Naive thymus-derived CD4-positive, alpha-beta T cell (primary cell): ENCODE measurements at places on chromosomes 4 and X.
A peak's percentile ranks its signal among the peaks of the same experiment; 100 is the strongest.

- no peaks in the 10 kb centered on the region for H3K36me3 ChIP-seq
- no peak for DNase-seq
- no peaks in the 10 kb centered on the region for H3K4me1 ChIP-seq
- H3K27ac ChIP-seq = no peak overlapping the region
- peaks cover 6% of the 10 kb centered on the region for H3K27me3 ChIP-seq
- H3K4me3 ChIP-seq = no peak overlapping the region
Measured at GRCh38 chr4:190019023-190019858, 7.8 kb downstream of the FRG2 start.

- DNase-seq = peak; percentile 58
- no peaks in the 10 kb centered on the region for H3K27me3 ChIP-seq
- H3K27ac ChIP-seq = peak overlapping the region; percentile 57
- peak overlapping the region; percentile 70 for H3K4me3 ChIP-seq
- no peaks in the 10 kb centered on the region for H3K36me3 ChIP-seq
- peaks cover 4% of the 10 kb centered on the region for H3K4me1 ChIP-seq
Measured at GRCh38 chrX:103464774-103465117, 54.5 kb downstream of the RAB40A start.

DNA sequence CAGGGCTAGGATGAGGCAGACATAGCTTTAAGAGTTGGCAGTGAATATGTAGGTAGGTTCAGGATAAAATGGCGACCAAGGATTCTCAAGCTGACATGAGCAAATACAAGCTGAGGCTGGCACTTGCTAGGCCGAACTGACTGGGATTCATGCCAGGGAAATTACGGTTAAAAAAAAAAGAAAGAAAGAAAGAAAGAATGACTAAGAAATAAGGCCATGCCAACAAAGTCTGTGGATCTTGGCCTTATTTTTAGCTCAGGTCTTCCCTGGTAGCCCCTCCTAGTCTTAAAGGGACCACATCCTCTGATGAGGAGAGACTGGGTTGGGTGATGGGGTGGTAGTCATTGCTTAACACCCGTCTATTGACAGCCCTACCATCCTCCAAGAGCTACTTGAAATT lies 64.4 kb upstream of the KLHL13 start:
- DNase-seq = no peak
- H3K27me3 ChIP-seq = no peaks in the 10 kb centered on the region
- H3K4me1 ChIP-seq = no peaks in the 10 kb centered on the region
- H3K27ac ChIP-seq = no peak overlapping the region
- no peaks in the 10 kb centered on the region for H3K36me3 ChIP-seq

GRCh38 chrX:57952320-57952678 lies 42.0 kb upstream of the ZXDA start:
- no peaks in the 10 kb centered on the region for H3K4me1 ChIP-seq
- H3K4me3 ChIP-seq = no peak overlapping the region
- DNase-seq = no peak
- H3K27me3 ChIP-seq = no peaks in the 10 kb centered on the region
- no peaks in the 10 kb centered on the region for H3K36me3 ChIP-seq
- H3K27ac ChIP-seq = no peak overlapping the region

GRCh38 chrX:118520216-118521206 lies 24.9 kb downstream of the DOCK11 start:
- no peak for DNase-seq
- H3K27me3 ChIP-seq = no peaks in the 10 kb centered on the region
- peaks cover 51% of the 10 kb centered on the region for H3K4me1 ChIP-seq
- H3K36me3 ChIP-seq = no peaks in the 10 kb centered on the region
- H3K27ac ChIP-seq = peak overlapping the region; percentile 55

DNA sequence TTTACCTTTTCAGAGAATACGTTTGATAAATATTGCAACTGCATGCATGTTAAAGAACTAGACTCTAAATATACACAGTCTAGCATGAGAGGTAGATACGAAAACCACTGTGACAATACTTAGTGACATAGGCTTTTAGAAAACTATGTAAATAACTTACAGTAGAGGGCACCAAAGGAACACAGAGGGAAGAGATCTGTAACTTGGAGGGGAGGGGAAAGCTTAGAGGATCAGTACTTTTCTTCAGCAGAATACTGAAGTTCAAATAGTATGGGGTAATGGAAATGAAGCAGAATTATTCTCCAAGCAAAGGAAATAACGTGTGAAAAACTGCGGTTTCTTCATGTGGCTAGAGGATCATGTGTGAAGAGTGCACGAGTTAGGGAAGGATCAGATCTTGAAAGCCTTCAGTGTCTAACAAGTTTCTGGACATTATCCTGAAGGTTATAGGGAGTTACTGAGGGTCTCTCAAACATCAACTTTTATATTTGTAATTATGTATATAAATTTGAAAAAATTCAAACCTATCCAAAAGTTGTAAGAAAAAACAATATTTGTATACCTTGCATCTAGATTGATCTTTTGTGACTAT lies 264.3 kb downstream of the NPFFR2 start:
- no peaks in the 10 kb centered on the region for H3K4me1 ChIP-seq
- H3K27ac ChIP-seq = no peak overlapping the region
- DNase-seq = no peak
- no peak overlapping the region for H3K4me3 ChIP-seq
- no peaks in the 10 kb centered on the region for H3K36me3 ChIP-seq

- no peaks in the 10 kb centered on the region for H3K36me3 ChIP-seq
- no peak for DNase-seq
- no peak overlapping the region for H3K27ac ChIP-seq
- H3K27me3 ChIP-seq = no peaks in the 10 kb centered on the region
- H3K4me1 ChIP-seq = no peaks in the 10 kb centered on the region
Measured at GRCh38 chr4:93994175-93994994, 165.8 kb downstream of the ATOH1 start.

- no peaks in the 10 kb centered on the region for H3K27me3 ChIP-seq
- peak overlapping the region; percentile 31 for H3K4me3 ChIP-seq
- H3K36me3 ChIP-seq = no peaks in the 10 kb centered on the region
- DNase-seq = peak; percentile 25
- no peak overlapping the region for H3K27ac ChIP-seq
- H3K4me1 ChIP-seq = peaks cover 32% of the 10 kb centered on the region
Measured at GRCh38 chrX:153816831-153817690, 13.3 kb downstream of the PDZD4 start.

DNA sequence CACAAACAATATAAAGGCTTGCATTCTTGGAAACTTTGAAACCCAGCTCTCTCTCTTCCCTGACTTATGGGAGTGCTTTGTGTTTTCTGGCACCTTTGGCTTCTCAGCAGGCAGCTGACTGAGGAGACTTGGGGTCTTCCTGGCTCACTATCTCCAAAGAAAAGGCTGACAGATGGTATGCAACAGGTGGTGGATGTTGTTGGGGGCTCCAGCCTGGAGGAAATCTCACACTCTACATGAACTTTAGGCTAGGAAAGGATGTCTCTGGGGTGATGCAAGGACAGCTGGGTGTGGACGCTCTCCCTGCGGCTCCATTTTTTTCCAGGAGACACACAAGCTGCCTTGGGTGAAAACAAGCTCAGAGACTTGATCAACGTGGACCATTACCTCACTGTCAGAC lies 67.4 kb downstream of the DNAAF6 start:
- no peak overlapping the region for H3K27ac ChIP-seq
- H3K27me3 ChIP-seq = no peaks in the 10 kb centered on the region
- H3K4me3 ChIP-seq = no peak overlapping the region
- no peaks in the 10 kb centered on the region for H3K36me3 ChIP-seq
- no peak for DNase-seq

DNA sequence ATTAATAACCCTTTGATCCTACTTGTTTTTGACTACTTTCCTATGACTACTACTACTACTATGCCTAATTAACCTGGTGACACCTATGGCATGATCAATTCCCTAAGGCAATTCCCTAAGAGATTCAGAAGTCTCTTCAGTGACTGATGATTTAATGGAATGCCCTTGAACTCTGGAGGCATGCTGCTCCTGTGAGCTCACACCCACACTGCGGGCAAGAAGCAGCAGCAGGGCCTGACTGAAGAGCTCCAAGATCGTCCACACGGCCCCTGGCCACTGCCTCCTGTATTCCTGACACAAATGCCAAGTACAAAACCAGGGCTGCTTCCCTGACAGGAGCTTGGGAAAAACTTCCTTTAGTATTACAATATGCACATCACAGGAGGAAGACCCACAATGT lies 74.2 kb upstream of the STS start:
- DNase-seq = no peak
- no peaks in the 10 kb centered on the region for H3K36me3 ChIP-seq
- no peaks in the 10 kb centered on the region for H3K27me3 ChIP-seq
- no peaks in the 10 kb centered on the region for H3K4me1 ChIP-seq
- H3K27ac ChIP-seq = no peak overlapping the region
- H3K4me3 ChIP-seq = no peak overlapping the region

DNA sequence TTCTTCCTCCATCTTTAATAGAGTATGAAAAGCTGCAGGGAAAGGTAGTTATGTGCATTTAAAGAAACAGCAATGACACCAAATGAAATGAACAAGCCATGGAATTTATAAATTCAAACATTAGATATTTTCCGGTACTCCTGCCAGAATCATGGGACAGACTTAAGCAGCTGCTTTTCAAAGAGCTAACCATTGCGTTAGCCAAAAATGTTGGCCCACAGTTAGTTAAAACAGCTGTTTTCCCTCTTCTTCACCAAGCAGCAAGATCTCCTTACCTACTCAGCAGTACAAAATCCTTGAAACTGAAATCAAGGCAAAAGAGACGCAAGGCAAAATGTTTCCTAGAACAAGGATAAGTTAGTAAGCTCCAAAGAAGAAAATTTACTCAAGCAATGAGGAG lies 64.0 kb downstream of the MANBA start:
- no peaks in the 10 kb centered on the region for H3K27me3 ChIP-seq
- H3K36me3 ChIP-seq = no peaks in the 10 kb centered on the region
- no peak for DNase-seq
- H3K4me1 ChIP-seq = no peaks in the 10 kb centered on the region
- no peak overlapping the region for H3K4me3 ChIP-seq

DNA sequence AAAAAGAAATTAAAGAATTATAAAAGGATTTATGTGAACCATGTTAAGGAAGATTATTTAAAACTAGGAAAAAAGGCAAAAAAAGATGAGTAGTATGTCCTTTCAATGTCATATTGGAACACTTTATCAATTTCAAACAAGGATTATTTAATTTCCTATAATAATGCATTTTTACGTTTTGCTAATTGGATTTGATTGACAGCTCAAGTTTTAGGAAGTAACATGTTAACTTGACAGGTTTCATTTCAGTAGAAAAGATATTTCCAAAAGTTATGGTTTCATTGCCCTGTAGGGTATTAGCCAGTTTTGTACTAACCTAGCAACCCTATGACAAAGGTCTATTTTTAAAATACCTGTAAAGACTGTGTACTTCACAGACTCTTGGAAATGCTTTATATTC lies 379.6 kb upstream of the ZFP42 start:
- H3K27ac ChIP-seq = no peak overlapping the region
- H3K4me1 ChIP-seq = no peaks in the 10 kb centered on the region
- DNase-seq = no peak

DNA sequence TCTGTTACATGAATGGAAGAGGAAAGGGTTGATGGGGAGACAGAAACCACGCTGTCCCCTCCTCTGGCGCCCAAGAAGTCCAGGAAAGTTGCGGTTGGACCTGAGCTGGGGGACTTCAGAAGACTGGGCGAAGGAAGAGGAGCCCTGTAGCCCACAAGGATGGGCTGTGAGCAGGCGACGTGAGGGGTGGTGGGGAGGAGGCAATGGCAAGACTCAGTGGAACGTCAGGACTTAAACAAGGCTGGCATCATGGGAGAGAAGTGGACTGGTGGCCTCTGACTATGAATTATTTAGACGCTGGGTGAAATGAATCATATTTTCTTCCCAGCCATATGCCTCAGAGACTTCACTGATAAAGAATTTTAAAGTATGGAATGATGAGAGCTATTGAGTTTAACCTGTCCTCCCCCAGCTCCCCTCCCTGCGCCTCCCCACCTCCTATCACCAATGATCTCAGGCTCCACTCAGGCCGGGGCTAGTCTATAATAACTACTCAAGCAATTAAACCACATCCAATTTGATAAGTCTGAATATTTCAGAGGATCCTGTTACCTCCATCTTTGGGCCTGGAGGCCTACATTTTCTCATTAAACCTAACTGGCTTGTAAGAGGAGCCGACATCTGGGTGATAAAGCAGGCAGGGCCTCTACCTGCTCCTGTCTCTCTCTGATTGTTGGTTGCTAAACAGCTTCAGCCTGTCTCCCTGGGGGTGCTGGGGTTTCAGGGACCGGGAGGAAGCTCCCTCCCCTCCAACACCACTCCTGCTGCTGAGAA lies 63.6 kb downstream of the SMIM20 start:
- no peak for DNase-seq
- no peak overlapping the region for H3K4me3 ChIP-seq
- H3K27me3 ChIP-seq = no peaks in the 10 kb centered on the region
- H3K27ac ChIP-seq = no peak overlapping the region
- no peaks in the 10 kb centered on the region for H3K36me3 ChIP-seq

DNA sequence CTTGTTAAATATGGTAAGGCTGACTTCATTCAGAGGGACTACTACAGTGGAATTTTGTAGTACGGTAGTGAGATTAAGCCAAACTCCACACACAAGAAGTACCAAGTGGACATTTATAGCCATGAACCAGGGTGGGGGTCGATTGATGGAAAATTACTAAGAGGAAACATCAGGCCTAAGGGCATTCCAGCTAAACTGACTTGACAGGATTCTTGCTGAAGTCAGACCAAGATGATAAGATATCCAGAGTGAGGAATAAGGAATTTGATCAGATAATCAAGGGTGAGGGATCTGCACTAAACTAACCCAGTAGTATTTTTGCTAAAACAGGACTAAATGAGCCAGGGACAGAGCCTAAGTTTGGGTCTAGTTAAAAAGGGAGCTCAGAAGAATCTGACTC lies 597.5 kb downstream of the RPA4 start:
- no peaks in the 10 kb centered on the region for H3K4me1 ChIP-seq
- no peak for DNase-seq
- H3K36me3 ChIP-seq = no peaks in the 10 kb centered on the region
- H3K4me3 ChIP-seq = no peak overlapping the region
- H3K27me3 ChIP-seq = no peaks in the 10 kb centered on the region

- no peaks in the 10 kb centered on the region for H3K4me1 ChIP-seq
- no peak for DNase-seq
- H3K27me3 ChIP-seq = no peaks in the 10 kb centered on the region
- no peak overlapping the region for H3K4me3 ChIP-seq
- no peak overlapping the region for H3K27ac ChIP-seq
- no peaks in the 10 kb centered on the region for H3K36me3 ChIP-seq
Measured at GRCh38 chrX:142249721-142250120, 44.6 kb upstream of the MAGEC2 start.
